ENCODE measurements at places on chromosomes 3 and 15. TPM values are rescaled to one million over a fixed set of nuclear protein-coding genes. Genes with fewer than 3 reads are reported as not detected.

- DNase-seq: no peak
- no peak overlapping the region for H3K4me3 ChIP-seq
- H3K36me3 ChIP-seq: peaks cover 1% of the 10 kb centered on the region
These were observed 32.1 kb upstream of the RFTN1 start for GRCh38 chr3:16545413-16546185.

DNA sequence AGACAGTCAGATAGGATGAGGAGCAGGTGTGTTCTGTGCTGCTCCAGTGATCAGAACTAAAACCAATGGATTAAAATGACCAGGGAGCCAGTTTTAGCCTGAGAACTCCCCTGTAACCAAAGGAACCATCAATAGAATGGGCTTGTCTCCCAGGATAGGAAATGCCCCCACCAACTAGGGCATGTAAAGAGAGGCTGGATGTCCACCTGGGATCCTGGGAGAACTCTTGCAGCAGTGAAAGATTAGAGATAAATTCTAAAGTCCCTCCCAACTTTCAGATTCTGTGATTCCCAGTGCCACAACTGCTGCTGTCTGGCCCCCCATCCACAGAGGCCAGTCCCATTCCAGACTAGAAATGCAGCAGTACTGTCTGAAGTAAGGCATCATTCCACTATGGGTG, 33.8 kb downstream of the HDC start:
- no peak overlapping the region for H3K27ac ChIP-seq
- peaks cover 5% of the 10 kb centered on the region for H3K4me1 ChIP-seq
- no peaks in the 10 kb centered on the region for H3K27me3 ChIP-seq
- no peak overlapping the region for H3K4me3 ChIP-seq

- no peak overlapping the region for H3K27ac ChIP-seq
- no peak overlapping the region for H3K4me3 ChIP-seq
- no peaks in the 10 kb centered on the region for H3K36me3 ChIP-seq
- DNase-seq: no peak
- peaks cover 12% of the 10 kb centered on the region for H3K4me1 ChIP-seq
- H3K27me3 ChIP-seq: peaks cover 28% of the 10 kb centered on the region
These were observed 21.5 kb downstream of the FRMD4B start for GRCh38 chr3:69364354-69364753.

DNA sequence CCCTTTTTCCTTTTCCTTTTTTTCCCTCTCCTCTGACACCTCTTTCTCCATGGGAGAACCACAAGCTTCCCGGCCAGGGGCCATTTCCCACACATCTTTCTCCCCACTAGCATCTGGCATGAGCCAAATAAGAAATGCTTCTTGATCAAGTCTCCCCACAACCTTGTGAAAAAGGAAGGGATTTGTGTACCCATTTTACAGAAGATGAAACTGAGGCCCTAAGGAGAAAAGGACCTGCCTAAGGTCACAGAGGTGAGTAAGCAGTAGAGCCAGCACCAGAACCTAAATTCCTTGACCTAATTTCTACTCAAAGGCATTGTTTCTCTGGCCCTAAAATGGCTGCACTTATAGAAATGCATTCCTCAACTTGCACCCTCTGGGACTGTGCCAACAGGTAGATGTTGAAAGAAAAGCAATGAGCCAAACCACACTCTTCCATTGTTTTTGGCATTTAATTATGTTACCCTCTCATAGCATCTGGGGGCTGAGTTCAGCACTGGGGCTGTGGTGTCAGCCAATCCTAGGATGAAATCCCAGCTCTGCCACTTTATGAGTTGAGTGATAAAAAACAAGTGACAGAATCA, 81.7 kb upstream of the TLE3 start:
- H3K36me3 ChIP-seq: peaks cover 3% of the 10 kb centered on the region
- H3K27me3 ChIP-seq: peaks cover 20% of the 10 kb centered on the region
- H3K4me3 ChIP-seq: no peak overlapping the region
- no peak for DNase-seq

DNA sequence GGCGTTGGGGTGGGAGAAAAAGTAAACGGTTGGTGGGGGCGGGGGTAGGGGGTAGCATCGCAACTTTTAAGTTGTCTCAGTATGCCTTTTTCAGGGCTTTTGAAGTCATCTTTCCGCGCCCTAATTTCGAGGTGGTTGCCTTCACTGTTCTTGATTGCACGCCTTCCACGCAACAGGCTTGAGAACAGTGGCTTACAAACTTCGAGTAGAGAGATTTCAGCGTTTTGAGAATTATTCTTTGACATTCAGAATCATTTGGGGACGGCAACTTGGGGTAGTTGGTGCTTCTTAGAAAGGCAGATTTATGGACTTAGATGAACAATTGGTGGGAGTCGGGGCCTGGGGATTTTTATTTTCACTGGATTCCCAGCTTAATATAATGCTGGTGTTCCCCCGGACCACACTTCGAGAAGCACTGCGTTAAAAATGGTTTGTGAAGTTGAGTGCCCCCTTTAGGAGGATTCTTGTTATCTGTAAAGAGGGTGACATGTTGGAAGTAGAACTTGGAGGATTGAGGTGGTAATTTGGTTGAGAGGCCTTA, 880 bp downstream of the PPP4R2 start:
- DNase-seq: peak; percentile 31
- peak overlapping the region; percentile 95 for H3K4me3 ChIP-seq
- peak overlapping the region; percentile 91 for H3K27ac ChIP-seq
- H3K4me1 ChIP-seq: peaks cover 31% of the 10 kb centered on the region
- no peaks in the 10 kb centered on the region for H3K27me3 ChIP-seq

Gene TGM5
- total RNA-seq: not detected

Gene SLC22A14
- total RNA-seq: 0.17 TPM

Gene FOXL2
- total RNA-seq: not detected

Data from activated naive CD8-positive, alpha-beta T cell treated with anti-CD3 and anti-CD28 coated beads, Interleukin-2, amount 10 ng/mL, durations not matched to agents 7 days and 5 days (primary cell).